HEK293T (cell line): ENCODE measurements at places on chromosomes 6 and 20.

GRCh38 chr20:58236612-58237317 lies 8.3 kb upstream of the ANKRD60 start:
- peak; percentile 86 for DNase-seq

DNA sequence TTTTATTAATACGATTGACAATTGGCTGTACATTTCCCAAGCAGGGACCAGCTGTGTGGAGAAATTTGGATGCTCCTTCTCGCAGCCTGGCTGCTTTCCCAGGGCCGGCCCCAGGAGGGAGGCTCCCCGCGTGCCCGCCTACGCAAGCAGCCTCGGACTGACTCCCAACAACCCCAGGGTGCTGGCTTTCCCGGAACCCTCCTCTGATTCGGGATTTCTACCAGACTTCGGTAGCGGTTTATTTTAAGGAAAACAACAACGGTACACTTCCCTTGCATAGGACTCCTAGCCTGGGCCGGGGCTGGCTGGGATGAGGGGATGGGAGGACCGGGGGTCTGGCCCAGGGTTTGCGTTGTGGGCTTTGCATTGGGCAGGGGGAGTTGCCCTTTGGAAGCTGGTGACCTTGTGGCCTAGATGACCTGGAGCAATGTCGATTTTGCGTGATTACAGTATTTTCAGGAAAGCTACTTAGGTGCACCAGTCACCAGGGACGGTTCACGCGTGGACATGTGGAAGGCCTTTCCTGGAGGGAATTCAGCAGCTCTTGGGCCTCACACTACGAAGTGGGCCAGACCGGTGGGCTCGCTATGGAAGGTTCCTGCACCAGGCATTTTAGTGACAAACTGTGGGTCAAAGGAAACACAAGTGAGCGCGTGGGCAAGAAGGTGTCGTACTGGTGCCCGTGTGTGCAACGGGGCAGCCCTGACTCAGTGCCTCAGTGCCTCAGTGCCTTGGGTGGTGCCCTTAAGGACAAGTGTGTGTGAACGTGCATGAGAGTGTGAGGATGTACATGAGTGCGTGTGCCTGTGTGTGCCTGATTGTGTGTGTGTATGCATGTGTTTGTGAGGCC lies 20.7 kb upstream of the PHACTR3 start:
- no peak for DNase-seq

DNA sequence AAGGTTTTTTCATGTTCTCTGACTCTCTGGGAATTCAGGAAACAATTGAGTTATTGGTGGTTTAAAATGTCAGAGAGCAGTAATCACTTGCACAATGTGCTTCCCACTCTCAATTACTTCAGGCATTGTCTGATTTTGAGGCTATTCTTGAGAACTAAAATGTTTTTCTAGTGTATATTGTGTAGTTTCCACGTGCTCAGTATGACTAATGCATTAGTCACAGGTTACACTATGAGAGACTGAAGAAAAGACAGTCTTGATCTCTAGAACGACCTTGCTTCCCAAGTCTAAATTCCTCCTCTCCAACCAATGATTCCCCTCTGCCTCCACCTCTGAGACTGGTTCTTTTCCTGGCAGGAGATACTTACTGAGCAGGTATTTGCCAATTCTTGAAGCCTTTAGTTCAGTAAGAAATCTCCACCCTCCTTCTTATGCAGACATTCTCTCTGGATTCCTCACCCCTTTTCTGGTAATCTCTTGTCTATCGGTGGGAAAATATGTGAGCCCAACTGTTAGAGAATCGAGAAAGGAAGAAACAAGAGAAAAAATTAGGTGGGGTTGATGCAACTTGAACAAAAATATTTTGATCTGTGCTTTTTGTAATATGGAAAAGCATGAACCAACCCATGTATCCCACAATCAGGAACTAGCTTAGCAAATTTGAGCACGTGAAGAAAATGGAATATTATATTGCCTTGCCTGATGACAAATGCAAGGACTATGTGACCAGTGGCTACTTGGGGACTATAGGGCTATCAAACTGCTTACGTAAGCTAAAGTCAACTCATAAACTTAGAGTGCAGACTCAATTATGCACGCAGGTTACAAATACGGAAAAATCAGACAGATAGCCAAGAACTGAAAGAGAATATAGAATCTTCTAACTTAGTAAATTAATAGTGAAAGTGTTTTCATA lies 61.1 kb upstream of the SLC22A16 start:
- no peak for DNase-seq

DNA sequence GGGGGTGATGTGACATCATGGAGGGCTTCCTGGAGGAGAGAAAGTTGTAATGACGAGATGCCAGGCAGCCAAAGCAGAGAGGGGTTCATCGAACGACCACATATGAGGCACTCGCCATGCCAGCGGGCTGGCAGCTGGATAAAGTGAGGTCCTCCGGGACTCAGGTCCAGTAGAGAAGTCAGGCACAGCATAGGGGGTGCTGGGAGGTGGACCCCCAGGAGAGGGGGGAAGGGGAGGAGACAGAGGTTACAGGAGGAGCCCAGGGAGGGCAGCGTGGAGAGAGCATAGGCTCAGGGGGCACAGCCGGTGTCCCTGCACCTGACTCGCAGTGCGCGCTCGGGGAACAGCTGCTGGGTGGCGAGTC lies 174.7 kb downstream of the BMP7 start:
- DNase-seq, result no peak

DNA sequence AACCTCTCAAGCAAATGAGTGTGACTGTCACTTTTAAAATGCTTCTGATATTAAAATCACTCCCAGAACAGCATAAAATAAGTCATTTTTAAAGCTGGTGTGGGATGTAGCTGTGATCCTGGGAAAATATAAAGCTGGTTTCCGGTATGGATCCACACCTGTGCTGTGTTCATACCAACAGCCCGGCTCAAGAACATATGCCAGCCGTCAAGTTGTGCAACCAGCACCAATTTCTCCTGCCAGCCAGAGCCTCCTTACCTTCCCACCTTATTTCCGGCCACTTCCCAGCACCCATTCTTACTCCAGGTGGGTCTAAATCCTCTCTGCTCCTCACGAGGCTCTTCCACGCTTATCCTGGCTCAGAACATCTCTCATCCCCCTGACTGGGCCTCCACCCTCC lies 50.9 kb upstream of the RPS6KA2 start:
- DNase-seq, result no peak

GRCh38 chr20:3218307-3218988 lies 9.2 kb downstream of the ITPA start:
- peak; percentile 88 for DNase-seq

DNA sequence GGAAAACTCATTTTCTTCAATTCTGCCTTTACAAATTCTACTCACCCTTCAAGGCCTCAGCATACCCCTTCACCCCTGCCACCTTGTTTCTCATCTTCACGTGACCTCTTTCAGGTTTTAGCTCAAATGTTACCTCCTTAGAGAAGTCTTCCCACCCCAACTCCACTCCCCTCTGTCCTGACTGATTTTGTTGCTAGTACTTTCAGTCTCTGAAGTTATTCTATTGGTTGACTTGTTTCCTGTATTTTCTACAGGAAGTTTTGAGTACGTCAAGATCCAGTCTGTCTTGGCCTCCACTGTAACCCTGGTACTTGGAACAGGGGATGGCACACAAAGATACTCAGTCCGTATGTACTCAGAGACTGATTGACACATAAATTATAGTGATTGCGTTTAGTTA lies 296.1 kb downstream of the DHX35 start:
- no peak for DNase-seq

GRCh38 chr6:37554480-37554819 lies 54.8 kb upstream of the CCDC167 start:
- no peak for DNase-seq

- no peak for DNase-seq
Observed at GRCh38 chr6:148401571-148401970, 58.9 kb downstream of the SASH1 start.

- DNase-seq, result no peak
Observed at GRCh38 chr6:161366301-161366923, 92.6 kb upstream of the AGPAT4 start.

- no peak for DNase-seq
Observed at GRCh38 chr20:48879612-48880245, 41.8 kb upstream of the ARFGEF2 start.

- DNase-seq, result no peak
Observed at GRCh38 chr6:40900791-40901190, 138.2 kb downstream of the UNC5CL start.

DNA sequence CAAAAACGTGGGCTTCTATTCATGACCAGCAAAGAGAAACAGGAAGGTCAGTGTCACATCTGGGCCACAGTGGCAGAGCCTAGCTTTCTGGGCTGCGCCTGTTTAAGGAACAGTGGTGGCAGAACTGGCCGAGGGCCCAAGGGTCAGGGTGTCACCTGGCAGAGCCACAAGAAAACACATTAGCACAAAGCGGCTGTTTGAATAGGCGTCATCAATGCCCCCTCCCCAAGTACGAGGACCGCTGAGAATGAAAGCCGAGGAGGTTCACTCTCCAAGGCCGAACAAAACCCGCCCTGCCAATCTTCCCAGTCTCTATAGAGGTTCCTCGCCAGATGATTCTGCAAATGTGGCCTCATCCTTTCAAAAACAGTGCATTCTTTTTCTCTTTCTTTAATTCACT lies 125.2 kb upstream of the TRAF3IP2 start:
- DNase-seq, result no peak

- DNase-seq, result no peak
Observed at GRCh38 chr6:102068349-102068929, 674.9 kb downstream of the GRIK2 start.

DNA sequence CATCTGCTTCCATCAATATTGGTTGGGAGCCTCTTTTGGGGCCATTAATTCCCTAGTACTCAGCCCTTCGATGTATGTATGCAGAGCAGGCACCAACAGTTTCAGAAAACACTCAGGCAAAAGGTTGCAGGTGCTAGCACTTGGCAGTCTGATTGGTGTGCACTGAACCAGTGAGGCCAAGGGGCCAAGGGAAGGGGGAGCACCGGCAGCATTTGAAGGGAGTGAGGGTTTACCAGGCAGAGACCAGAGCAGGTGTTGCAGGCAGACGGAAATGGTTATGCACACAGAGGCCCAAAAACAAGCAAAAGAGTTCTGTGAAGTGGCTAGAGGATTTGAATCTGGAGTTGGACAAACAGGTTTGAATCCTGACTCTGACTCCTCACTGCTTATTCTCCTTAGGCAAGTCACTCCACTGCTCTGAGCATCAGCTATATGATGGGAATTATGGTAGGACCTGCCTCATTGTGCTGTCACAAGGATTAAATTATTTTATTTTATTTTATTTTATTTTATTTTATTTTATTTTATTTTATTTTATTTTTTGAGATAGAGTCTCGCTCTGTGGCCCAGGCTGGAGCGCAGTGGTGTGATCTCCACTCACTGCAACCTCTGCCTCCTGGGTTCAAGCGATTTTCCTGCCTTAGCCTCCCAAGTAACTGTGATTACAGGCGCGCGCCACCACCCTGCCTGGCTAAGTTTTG lies 58.1 kb upstream of the SHLD1 start:
- no peak for DNase-seq

- no peak for DNase-seq
Observed at GRCh38 chr20:25003002-25003401, 10.5 kb upstream of the APMAP start.

DNA sequence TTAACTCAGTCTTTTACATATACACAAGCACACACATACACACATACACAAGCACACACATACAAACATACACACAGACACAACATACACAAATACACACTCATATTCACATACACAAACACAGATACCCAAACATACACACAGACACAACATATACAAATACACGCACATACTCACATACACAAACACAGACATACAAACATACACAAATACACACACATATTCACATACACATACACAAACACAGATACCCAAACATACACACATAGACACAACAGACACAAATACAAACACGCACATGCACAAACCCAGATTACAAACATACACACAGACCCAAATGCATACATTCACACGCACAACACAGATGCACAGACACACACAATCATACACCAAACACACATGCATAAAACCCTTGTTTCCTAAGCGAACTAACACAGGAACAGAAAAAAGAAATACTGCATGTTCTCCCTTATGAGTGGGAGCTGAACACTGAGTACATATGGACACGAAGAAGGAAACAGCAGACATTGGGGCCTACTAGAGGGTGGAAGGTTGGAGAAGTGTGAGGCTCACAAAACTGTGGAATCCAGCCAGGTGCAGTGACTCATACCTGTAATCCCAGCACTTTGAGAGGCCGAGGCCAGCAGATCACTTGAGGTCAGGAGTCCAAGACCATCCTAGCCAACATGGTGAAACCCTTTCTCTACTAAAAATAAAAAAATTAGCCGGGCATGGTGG lies 34.2 kb downstream of the PIM1 start:
- DNase-seq, result no peak

GRCh38 chr20:20334489-20334888 lies 33.4 kb upstream of the INSM1 start:
- no peak for DNase-seq

GRCh38 chr20:63003546-63003945 lies 3.2 kb downstream of the BHLHE23 start:
- DNase-seq, result no peak

- DNase-seq, result peak; percentile 46
Observed at GRCh38 chr6:147204060-147204785, at the start of gene STXBP5. Gene STXBP5 (plus strand): TSS chr6:147204417. CDS start chr6:147204533, 116 bp downstream.

- DNase-seq, result no peak
Observed at GRCh38 chr6:71258078-71258866, 30.3 kb upstream of the OGFRL1 start.

DNA sequence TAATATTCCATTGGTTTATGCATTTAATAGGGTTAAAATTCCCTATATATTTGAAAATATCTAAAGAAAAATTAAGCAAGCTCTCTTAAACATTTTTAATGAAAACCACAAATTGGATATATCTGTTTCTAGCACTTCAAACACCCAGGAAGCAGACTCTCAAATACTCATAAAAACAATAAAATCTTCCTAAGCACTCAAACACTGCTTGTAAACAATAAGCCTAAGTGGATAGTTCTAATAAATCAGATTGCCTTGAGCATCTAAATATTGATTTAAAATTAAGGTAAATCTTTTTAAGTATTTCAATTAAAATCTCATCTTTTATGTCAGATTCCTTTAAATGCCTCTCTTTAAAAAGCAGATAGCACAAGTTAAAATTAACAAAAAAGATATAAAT lies 254.4 kb downstream of the KCNQ5 start:
- no peak for DNase-seq

- no peak for DNase-seq
Observed at GRCh38 chr20:37356387-37356786, 10.4 kb downstream of the SRC start.
